ENCODE measurements at places on chromosomes 1 and 21.

DNA sequence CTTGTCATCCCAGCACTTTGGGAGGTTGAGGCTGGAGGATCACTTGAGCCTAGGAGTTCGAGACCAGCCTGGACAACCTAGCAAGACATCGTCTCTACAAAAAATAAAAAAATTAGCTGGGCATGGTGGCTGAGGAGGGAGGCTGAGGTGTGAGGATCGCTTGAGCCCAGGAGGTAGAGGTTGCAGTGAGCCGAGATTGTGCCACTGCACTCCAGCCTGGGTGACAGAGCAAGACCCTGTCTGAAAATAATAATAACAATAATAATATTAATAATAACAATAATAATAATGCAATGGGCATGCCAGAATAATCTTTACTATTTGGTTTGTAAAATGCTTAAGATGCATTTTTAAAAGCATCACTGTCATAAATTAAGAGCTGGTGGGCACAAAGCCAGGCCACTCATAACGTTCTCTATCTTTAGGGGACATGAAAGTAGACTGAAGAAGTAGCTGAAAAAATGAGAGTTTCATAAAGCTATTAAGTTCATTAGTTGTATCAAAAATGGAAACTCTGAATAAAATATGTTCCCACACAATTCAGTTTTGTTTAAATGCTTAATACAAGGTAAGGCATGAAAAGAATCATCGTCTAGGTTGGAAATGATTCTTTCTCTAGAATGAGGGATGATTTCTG is 51.6 kb upstream of the ITPKB start:
- no peak for DNase-seq

- no peak for DNase-seq
Measured at GRCh38 chr1:5962265-5963105, 29.7 kb downstream of the NPHP4 start.

DNA sequence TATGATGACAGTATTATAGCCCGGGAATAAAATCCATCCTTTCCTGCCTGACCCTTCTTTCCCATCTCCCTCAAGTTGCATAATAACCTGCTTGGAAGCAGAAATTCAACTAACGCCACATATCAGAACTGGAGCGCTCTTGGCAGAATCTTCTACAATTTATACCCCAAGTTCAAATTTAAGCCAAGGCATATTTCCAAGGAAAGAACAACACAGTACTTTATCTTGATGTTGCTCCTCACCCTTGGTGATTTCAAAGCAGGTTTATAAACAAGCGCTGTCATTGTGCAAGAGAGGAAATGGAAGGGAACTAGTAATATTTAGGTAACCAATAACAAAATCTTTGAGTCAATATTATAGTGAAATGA is 38.0 kb upstream of the PTGFRN start:
- no peak for DNase-seq

- peak; percentile 17 for DNase-seq
Measured at GRCh38 chr21:33059380-33059841, 10.5 kb upstream of the OLIG1 start.

DNA sequence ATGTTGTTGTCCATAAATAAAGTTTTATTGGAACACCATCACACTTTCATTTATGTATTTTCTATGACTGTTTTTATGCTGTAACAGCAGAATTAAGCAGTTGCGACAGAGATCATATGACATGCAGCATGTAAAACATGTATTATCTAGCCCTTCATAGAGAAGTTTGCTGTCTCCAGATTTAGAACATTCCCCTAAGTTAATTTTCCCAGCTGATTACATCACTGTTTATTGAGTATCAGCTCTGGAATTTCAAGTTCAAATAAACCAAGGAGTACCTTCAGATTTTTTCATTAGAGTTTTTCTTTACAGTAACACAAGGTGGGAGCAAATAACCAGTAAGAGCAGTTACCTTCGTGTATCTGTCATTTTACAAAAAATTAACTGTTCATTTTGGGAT is 792.8 kb downstream of the USP25 start:
- no peak for DNase-seq

DNA sequence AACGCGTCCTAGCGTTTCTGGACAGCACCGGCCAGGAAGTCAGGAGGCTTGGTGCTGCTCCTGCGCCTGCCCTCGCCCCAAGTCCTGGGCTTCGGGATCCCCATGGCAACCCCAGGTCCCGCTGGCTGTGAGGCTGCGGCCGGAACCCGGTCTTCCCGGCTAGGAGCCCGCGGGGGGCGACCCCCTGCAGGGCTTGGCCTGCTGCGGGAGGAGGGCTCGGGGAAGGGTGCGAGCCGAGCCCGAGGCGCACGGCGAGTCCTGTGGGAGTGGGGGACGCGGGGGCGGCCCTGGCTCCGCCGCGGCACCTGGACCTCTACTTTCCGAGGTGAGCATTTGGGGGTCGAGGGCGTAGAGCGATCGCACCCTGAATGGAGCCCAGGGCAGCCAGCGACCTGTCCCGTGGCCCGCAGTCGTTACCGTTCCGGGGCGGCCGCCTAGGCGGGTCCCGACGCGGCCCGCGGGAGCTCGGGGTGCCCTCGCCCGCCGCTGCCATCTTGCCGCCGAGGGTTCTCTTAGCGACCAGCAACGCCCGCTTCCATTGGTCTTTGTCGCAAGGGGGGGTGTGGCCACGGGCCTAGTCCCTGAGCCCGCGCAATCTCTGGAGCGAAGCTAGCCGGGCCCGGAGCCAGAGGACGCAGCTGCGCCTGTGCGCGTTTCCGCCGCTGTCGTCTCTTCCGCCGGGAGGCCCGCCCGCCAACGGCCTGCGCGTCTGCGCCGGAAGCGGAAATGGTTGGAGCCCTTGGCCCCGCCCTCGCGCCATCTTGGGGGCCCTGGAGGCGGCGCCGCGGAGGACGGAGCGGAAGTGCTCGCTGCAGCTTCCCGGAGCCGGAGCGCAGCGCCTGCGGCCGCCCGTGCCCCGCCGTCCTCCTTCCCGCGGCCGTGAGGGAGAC is at the start of the genes MORN1 and RER1:
MORN1 (minus strand) TSS at position 514 of the 890 bp plus-strand sequence; CDS start at position 493, 21 bp downstream.
RER1 (plus strand) TSS at position 801 of the 890 bp plus-strand sequence. CDS start 3,950 bp downstream, outside the sequence.
- DNase-seq: peak; percentile 100

DNA sequence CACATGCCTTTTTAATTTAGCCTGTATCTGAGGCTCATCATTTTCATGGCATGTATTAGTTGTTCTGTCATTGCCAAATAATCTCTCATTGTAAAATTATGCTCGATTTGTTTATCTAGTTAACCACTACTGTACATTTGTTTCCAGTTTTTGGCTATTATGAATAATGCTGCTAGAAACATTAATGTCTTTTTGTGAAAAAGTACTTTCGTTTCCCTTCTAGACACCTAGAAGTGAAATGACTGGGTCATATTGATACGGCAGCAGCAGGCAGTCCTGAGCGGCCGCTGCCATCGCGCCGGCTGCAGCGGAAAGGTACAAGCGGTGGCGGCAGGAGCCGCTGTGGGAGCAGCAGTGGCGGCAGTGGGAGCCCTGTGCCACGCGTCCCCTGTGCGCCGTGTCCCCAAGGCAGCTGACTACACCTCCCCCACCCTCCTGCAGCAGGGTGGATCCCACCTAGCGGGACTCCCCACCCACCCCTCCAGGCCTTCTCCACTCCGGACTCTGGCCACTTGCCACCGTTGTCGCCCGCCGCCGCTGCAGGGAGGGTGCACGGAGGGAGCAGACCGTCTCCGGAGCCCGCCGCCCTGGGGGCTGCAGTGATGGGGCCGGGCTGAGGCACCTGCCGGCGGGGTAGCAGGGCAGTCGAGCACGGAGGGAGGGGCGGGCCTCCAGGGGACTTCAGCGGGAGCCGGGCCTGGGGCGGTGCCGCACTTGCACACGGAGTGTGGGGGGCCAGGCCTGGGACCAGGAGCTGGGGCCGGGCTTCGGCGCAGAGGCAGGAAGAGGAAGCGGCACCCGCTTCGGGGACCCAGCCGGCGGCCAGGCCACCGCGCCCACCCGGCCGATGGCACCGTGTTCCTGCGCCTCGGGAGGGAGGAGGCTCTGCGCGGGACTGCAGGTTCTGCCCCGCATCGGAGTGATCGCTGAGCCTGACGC is 66.8 kb upstream of the RGS7 start:
- peak; percentile 63 for DNase-seq

GRCh38 chr1:241167121-241167630 is 189.8 kb downstream of the RGS7 start:
- DNase-seq: no peak

GRCh38 chr1:175572932-175573868 is 170.2 kb downstream of the TNR start:
- DNase-seq: no peak

GRCh38 chr1:119380983-119381662 is 12.5 kb downstream of the HAO2 start:
- DNase-seq: no peak

DNA sequence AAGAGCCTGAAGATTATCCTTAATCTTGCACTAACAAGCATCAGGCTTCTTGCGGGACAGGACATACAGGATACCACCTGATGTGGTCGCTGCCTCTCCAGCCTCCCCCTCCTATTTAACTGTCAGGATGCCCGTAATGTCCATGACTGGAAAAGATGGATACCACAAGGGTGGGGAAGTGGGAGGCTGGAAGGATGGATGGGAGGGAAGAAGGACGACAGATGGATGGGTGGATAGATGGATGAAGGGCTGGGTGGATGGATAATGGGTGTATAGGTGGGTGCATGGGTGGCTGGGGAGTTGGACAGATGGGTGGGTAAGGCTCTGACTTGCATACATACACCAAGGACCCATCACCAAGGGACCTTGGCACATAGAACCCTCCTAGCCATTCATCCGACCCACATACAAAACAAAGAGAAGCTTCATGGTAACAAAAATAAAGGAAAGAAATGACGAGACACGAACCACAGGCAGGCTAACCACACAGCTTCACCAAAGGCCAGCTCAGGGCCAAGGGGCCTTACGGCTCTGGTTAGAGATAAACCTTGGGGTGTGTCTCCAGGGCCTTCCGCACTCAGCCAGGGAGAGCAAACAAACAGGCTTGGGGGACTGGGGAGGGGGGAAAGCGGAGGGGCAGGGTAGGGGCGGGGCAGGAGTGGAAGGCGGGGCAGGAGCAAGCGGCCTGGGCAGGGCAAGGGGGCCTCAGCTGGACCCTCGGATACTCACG is 50.5 kb downstream of the HSPG2 start:
- peak; percentile 80 for DNase-seq

- DNase-seq: no peak
Measured at GRCh38 chr1:190852611-190853010, 374.9 kb upstream of the BRINP3 start.

DNA sequence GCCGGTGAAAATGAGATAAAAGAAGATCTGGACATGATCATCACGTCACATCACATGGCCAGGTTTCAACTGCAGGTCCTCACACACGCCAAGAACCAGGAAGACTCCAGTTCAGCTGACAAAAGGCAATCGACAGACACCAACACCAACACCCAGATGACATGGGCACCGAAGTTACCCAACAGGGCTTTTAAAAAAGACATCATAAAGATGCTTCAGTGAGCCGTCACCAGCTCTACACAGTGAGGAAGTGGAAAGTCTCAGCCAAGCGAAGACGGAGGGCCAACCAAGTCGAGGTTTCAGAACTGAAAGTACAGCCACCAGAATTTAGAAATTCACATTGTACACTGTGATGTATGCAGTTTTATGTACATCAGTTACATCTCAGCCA is 154.3 kb upstream of the COL6A1 start:
- no peak for DNase-seq

DNA sequence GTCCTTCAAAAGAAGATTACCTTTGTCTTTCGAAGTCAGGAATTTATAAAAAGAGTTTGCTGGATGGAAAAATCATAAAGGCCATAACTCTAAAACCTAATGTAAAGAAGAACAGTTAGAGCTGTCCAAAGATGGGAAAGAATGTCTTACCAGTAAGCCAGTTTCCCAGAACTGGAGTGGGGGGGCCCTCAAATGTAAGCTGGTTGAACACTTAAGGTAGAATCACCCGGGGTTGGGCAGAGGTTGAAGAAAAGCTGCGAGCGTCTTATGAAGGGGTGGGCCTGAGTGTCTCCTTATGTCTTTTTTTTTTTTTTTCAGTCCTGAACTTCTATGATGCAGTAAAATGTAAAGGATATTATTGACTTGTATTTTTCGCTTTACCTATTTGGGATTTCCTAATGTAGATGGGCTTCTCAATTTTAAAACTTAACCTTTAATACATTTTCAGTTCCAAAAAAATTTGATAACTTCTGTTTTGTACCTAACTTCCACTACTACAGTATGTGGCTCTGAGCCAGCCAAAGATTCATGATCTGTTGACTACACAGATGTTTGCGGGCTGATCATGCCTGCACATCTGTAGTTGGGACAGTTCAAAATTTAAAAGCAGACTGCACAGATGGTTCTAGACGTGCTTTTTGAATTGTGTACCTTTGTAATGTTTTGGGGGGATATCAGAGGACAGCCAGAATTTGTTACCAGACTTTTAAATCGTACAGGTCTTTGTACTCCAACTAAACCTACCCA is 43.6 kb downstream of the NFYC start:
- no peak for DNase-seq

- no peak for DNase-seq
Measured at GRCh38 chr1:224727351-224728289, 111.5 kb downstream of the CNIH3 start.

DNA sequence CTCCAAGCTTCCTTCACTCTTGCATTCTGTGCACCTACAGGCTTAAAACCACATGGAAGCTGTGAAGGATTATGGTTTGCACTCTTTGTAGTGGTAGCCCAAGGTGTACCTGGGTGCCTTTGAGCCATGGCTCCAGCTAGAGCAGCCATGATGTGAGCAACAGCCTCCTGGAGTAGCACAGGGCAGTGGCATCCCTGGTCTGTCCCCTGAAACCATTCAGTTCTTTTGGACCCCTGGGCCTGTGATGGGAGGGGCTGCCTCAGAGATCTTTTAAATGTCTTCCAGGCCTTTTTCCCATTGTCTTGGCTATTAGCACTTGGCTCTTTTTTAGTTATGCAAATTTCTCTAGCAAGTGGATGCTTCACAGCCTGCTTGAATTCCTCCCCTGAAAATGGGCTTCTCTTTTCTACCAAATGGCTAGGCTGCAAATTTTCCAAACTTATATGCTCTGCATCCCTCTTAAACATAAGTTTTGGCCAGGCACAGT is 47.4 kb downstream of the CLCA4 start:
- no peak for DNase-seq

DNA sequence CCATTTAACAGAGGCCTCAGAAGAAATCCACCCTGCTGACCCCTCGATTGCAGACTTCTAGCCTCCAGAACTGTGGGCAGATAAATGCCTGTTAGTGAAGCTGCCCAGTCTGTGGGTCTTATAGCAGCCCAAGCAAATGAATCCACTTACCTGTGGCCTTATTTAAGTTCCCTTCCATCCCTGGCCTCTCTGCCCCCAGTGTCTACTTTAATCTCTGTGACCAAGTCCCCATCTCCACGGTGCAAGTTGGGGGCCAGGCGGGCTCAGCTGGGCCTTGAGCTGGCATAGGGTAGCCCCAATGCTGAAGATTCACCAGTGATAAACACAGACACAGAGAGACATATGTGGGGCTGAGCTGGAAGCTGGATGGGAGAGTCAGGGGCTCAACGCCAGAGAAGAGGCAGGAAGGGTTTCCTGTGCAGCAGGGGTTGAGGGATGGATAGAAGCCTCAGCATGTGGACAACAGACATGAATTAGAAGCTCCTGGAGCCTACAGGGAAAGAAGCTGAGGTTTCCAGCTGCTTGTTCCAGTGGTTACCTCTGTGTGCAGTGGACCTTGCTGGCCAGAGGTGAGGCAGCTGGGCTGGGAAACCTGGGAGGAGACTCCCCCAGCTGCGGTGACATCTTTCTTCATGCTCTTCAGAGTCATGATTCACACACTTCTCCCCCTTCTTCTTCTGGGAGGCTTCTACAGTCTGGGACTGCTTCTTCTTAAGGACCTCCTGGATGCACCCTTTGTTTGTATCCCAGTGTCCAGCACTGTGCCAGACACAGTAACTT is 13.4 kb upstream of the B3GALT5 start:
- no peak for DNase-seq

GRCh38 chr21:40639616-40640194 is 207.3 kb downstream of the DSCAM start:
- no peak for DNase-seq

GRCh38 chr21:43376478-43376882 is 50.5 kb downstream of the SIK1 start:
- DNase-seq: no peak

Measured in stomach (tissue), 19 donors.